ENCODE measurements at places on chromosomes 2 and 18.
A peak's percentile ranks its signal among the peaks of the same experiment; 100 is the strongest.

GRCh38 chr2:56217106-56217505 lies 33.3 kb downstream of the CCDC85A start:
- DNase-seq: no peak

DNA sequence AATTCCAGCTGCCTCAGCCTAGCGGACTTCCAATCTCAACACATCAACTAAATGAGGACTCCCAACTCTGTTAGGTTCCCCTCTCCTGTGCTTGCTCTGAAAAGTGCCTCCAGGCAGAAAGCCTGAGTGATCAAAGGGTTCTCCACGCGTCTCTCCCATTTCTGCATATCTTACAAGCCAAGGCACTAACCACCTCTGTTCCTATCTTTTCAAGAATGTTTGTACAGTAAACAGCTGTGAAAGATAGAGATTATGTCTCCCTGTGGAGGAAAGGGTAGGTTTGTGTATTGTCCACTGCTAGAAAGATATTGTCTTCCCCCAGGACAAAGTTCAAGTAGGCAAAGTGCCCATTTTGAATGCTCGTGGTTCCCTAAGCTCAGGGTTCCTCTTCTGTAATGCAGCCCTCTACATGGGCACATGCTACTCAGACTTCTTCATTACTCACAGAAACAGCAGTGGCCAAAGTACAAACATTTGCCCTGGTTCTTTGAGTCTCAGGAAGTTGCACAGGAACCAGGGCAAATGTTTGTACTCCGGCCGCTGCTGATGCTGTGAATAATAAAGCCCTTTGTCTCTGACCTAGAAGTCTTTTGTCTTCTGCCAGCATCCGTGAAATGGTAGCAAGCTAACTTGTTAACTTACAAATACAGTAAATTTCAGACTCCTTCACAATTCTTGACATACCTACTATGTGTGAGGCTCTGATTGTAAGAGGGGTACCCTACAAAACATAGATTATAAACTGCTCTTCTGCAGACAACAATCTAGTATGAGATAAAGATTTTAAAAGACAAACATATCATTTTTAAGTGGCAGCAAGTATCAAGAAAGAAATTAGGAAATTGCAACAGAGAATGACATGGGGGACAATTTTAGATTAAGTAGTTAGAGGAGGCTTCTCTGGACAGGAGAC lies 44.5 kb downstream of the PKDCC start:
- no peak for DNase-seq

DNA sequence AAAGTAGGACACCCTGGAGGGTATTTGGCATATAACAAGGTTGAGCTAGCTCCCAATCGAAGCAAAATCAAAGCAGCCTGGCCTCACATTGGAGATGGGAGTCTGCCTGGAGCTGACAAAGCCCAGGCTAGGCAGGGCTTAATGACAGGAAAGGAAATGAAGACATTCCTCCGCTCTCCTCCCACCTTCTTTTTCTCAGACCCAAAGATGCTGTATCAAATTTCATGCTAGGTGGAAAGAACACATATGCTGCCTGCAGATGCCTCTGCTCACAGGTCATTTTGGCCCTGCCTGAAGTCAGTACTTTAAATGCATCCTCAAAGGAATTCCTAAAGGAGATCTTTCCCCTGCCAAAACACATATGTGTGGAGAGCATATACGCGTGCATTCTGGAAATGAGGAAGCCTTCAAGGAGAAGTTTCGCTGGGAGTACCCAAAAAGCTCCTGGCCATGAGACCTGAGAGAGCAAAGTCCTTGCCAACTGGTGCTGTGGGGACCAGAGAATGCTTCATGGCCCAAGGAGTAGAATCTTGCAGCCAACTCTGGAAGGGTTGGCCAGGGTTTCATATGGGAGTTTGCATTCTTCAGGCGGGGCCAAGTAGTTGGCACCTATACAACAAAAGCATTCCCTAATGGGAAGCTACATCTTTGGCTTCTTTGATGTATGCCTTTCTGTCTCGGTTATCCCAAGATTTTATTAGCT lies 88.0 kb downstream of the AQP4 start:
- no peak for DNase-seq

GRCh38 chr2:161983866-161984265 lies 90.1 kb downstream of the DPP4 start:
- no peak for DNase-seq

GRCh38 chr2:60312618-60313017 lies 240.8 kb downstream of the BCL11A start:
- no peak for DNase-seq

DNA sequence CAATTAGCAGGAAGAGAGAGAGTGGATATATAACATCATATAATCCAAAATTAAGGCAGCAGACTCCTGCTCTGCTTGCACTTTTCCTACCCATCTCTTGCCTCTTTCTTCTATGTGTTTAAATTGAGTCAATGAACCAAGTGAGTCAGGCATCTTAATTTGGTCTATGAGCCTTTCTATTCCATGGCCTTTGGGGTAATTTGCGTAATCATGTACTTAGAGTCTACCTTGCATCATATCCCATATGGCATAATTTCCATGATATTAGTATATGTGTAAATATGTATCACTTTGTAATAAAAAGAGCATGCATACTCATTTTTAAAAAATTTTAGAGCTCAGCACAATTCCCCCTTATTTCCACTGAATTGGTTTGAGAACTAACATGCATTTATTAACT lies 555.2 kb downstream of the STK39 start:
- no peak for DNase-seq

DNA sequence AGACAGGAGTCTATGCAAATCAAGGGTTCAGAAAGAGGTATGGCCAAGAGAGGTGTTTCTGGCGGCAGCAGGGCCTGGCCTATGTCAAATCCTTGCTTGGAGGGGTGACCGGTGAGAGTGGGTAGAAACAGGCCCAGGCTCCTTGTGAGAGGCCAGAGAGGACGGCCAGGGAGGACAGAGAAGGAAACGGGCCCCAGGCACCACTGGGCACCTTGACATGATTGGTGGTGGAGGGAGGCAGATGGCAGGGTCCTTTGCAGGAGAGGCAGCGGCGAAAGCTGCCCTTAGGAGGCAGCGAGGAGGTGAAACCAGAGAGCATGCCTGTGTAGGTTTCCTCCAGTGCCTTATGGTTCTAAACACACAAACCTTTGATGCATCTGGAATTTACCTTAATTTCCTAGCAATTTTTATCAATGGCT lies 6.2 kb downstream of the RAMP1 start:
- peak; percentile 40 for DNase-seq

DNA sequence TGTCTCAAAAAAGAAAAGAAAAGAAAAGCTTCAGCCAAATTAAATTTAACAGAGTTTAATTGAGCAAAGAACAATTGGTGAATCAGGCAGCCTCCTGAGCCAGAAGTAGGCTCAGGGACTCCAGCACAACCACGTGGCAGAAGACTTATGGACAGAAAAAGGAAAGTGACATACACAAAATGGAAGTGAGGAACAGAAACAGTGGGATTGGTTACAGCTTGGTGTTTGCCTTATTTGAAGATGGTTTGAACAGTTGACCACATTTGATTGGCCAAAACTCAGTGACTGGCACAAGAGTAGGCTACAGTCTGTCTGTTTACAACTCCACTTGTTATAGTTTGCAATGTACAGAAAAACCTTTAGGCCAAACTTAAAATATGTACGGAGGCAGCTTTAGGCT lies 83.1 kb downstream of the SOCS6 start:
- no peak for DNase-seq

- DNase-seq: no peak
Measured at GRCh38 chr2:215404348-215405012, 31.4 kb downstream of the FN1 start.

DNA sequence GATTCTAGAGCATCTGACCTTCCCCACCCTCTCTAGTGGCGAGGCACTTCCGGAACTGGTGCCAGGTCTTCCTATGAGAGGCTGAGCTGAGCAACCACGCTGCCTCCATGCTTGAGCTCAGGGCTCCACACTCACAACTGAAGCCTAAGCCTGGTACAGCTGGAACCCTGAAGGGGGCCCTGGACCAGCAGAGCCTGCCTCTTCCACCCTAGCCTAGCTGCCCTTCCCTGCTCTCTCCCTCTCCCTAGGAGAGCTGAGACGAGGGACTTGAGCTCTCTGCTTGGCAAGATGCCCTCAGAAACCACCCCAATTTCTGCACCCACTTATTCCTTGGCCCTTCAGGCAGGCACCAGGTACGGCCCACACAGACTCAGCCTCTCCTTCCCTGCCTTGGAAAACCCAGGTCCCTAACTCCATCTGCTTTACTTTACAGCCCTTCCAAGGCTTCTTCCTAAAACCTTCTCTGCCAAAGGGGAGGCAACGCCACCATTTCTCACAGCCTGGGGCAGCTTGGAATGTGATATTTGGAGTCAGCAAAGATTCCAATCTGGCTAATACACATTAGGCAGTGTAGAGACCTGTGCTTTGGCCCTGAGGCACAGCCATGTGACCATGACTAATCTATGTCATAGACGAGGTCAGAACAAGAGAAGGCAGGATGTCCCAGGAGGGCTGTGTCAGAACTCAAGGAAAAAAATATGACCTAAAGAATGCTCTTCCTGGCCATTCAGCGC lies 18.8 kb downstream of the COX7A2L start:
- no peak for DNase-seq

- DNase-seq: no peak
Measured at GRCh38 chr2:181972431-181973170, 13.1 kb upstream of the PPP1R1C start.

DNA sequence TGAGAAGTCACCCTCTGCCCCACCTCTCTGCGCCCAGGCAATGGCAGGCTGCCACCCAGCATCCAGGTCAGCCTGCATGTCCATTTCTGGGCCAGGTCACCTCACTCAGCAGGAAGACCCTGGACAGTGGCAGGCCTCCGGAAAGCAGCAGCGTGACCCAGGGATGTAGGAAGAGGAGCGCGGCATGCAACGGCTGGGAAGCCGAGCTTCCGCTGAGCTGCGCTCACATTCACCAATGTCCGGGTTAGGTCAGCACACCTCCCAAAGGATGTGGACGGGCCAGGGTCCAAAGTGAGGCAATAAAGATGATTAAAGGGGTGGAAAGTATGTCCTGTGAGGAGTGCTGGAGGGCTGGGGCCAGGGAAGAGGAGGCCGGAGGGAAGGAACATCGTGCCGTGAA lies 174.5 kb downstream of the CTIF start:
- no peak for DNase-seq

DNA sequence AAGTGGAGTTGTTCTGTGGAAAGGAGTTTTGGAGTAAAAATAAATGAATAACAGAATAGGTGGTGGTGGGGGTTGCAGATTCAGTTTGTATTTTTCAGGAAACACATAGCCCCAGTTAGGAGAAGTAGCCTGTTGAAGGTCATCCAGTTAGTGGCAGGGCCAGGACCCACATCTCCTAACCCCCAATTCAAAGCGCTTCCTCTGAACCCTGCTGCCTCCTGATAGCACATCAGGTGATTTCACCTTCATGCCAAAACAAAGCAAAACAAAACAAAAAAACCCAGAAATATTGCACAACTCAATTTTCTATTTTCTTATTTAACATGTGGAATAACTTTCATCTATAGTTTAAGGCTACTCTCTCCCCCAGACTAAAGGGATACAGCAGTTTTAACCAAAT lies 112.3 kb upstream of the UGP2 start:
- no peak for DNase-seq

- DNase-seq: no peak
Measured at GRCh38 chr2:136057802-136058140, 60.2 kb downstream of the CXCR4 start.

GRCh38 chr2:229417916-229418315 lies 146.8 kb upstream of the PID1 start:
- DNase-seq: no peak

GRCh38 chr18:73752546-73752945 lies 395.1 kb downstream of the FBXO15 start:
- DNase-seq: no peak
